Activated gamma-delta T cell treated with anti-CD3 and anti-CD28 coated beads, Interleukin-2, amount 50 U/mL, for 16 hours (primary cell): ENCODE measurements at places on chromosomes 2 and 18.

- no peak for DNase-seq
These were observed 636.7 kb upstream of the SYT4 start for GRCh38 chr18:43914018-43914417.

- DNase-seq = no peak
These were observed 36.6 kb upstream of the TCF7L1 start for GRCh38 chr2:85096616-85097015.

- no peak for DNase-seq
These were observed 12.8 kb downstream of the TMEM127 start for GRCh38 chr2:96253006-96253405.

- DNase-seq = no peak
These were observed 1.4 kb upstream of the SP5 start for GRCh38 chr2:170713543-170714380.

DNA sequence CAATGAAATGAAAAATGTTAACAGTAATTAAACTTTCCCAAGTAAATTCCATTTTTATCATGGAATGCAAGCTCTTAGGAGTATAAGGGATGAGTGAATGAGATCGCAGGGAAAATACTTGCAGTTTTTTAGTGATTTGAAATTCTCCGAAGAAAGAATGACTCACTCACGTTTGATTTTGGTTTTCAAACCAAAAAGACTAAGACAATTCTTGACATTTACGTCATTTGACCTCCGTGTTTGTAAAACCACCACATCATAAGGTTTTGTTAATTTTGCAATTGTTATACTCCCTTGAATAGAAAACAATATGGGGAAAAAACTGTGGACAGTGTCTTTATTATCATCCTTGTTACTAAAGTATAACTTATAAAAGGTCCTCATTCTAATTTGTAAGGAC is 29.4 kb downstream of the COL4A4 start:
- DNase-seq = no peak

- peak; percentile 39 for DNase-seq
These were observed 42.1 kb downstream of the BMP10 start for GRCh38 chr2:68828887-68829708.
